ENCODE measurements at places on chromosomes 1 and 21.

GRCh38 chr1:206606867-206607266, 5.4 kb downstream of the EIF2D start:
- no peak for DNase-seq

- peak; percentile 91 for DNase-seq
Measured at GRCh38 chr1:26833432-26834405, 7.2 kb downstream of the ZDHHC18 start.

DNA sequence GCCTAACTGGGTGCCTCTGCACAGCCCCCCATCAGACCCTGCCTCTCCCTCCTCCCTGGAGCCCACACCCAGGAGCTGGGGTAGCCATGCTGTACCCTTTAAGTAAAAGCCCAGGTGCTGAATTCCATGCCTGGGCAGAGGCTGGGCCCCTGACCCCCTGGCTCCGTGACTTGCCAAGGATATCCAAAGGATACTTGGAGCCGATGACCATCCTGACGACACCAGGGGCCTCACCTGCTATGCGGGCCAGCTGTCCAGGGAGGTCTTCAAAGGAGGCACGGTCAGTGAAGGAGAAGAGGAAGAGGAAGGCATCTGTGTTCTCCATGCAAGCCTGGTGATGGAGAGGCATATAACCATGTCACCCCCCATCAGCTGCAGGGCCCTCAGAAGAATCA, 4.7 kb downstream of the CPLANE2 start:
- no peak for DNase-seq

DNA sequence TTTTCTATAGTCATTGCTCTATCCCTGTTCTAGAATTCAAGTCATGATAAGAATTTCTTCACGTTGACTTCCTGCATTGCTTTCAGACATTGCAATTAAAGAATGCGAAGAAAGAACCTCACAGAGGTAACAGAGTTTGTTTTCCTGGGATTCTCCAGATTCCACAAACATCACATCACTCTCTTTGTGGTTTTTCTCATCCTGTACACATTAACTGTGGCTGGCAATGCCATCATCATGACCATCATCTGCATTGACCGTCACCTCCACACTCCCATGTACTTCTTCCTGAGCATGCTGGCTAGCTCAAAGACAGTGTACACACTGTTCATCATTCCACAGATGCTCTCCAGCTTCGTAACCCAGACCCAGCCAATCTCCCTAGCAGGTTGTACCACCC, 10.6 kb downstream of the APCS start:
- no peak for DNase-seq

GRCh38 chr1:232112076-232112475, 485.5 kb downstream of the DISC1 start:
- DNase-seq, result no peak

DNA sequence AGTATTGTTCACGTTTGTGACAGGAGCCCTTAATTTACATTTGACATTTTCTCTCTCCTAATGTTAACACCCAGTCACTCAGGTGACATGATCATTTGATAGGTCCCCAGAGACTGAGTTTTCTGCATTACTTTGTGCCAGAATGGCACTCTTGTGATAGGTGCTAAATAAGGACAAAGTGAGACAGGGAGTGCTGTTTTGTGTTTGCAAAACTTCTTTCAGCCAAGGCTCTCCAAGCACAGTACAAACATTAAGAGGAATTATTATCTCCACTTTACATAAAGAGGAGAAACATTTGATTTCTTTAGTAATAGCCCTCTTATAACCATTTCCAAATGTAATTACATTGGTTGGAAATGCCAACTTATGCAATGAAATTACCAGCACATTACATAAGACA, 355.2 kb downstream of the NTNG1 start:
- DNase-seq, result no peak

DNA sequence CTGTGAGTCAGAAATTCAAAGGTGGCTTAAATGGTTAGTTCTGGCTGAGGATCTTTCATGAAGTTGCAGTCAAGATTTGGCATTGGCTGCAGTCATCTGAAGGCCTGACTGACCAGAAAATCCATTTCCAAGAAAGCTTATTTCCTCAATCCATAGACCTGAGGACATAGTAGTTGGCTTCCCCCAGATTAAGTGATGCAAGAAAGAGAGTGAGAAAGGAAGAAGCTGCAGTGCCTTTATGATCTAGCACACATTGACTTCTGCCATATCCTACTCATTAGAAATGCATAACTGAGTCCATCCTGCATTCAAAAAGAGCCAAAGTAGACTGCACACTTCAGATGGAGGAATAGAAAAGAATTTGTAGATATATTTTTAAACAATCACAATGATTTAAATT, 222.6 kb downstream of the COL24A1 start:
- no peak for DNase-seq

- no peak for DNase-seq
Measured at GRCh38 chr1:176754676-176755075, 291.7 kb downstream of the PAPPA2 start.

DNA sequence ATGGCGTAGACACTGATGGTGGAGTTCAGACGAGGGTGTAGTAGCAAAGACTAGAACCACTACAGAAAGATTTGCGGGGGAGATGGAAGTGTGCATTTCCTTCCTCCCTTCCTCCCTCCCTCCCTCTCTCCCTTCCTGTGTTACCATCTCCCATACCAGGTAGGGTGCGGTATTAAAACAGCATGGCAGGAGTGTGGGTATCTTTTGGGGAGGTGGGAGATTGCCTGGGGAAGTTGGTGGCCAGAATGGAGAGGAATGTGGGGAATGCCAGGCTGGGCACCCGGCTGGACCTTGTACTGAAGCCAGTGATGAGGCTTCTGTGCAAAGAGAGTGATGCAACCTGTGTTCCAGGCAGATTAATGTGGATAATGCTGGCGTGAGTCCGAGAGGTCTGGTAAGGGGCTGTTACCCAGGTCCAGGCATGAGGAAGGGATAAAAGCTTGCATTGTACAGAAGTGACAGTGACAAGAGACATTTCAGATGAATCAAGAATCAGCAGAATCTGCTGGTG, 30.3 kb upstream of the PPP2R5A start:
- DNase-seq, result no peak

GRCh38 chr1:50135716-50136115, 27.0 kb downstream of the ELAVL4 start:
- DNase-seq, result no peak

DNA sequence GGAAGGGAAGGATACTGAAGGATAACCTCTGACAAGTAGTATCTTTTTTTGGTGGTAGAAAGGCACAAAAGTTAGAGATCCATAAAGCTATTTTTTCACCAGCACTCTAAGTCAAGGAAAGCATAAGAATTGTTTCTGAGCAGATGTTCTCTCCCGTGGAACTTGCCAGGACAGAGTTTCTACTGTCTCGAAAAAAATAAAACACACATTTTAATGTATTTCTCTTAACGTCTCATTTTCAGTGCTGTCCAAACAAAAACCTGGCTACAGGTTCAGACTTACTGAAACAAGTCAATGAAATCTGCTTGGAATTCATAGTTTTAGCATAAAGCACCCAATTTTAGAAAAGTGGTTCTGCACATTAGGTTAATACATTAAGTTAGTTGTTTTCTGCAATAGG, 338.3 kb downstream of the LTN1 start:
- DNase-seq, result no peak

GRCh38 chr1:237042892-237043576, 1.1 kb downstream of the RYR2 start:
- DNase-seq, result no peak

DNA sequence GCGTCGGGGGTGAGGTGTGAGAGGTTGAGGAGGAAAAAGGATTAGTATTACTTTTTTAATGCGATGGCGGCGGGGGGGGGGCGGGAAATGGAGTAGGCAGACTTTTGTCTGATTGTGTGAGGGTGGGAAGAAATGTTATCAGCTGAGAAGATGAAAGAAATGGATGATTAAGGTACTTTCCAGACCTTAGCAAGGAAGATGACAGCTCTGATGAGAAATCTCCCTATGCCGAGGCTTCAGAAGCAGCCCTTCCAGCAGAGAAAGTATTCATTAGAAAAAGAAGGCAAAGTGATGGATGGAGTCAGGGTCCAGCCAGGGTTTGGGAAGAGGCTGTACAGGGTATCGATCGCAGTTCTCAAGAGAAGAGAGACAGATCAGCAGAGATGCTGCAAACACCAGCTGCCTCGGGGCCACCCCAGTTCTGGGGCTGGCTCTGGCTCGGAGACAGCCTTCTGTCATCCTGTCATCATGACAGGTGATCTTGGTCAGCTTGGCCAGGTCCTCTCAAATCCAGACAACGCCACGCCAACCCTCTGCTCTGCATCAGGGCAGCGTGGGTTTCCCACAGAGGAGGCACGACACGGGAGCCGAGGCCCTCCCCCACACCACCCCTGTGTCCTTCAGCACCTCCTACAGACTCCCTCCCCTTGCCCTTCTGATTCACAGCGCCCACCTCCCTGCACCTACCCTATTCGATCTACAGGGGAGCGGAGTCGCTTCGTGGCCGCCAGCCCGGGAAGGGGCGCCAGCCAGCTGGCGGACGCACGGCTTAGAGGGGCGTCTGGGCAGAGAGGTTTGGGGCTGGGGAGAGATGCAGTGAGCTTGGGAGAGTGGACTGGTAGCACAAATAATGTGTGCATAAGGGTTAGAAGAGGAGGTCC, 674 bp upstream of the ATXN7L2 start:
- no peak for DNase-seq

DNA sequence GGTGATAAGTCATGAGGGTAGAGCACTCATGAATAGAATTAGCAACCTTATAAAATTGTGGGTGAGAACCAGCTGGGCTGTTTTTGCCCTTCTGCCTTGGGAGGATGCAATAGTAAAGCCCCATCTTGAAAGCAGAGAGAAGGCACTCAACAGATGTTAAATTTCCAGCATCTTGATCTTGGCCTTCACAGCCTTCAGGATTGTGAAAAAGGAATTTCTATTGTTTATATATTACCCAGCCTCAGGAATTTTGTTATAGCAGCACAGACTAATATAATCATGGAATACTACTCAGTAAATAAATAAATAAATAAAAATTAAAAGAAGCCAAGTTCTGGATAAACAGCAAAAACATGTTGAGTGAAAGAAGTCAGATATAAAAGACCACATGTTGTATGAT, 175.2 kb downstream of the KCNT2 start:
- DNase-seq, result no peak

GRCh38 chr1:7826363-7826762, 26.5 kb downstream of the UTS2 start:
- DNase-seq, result no peak

DNA sequence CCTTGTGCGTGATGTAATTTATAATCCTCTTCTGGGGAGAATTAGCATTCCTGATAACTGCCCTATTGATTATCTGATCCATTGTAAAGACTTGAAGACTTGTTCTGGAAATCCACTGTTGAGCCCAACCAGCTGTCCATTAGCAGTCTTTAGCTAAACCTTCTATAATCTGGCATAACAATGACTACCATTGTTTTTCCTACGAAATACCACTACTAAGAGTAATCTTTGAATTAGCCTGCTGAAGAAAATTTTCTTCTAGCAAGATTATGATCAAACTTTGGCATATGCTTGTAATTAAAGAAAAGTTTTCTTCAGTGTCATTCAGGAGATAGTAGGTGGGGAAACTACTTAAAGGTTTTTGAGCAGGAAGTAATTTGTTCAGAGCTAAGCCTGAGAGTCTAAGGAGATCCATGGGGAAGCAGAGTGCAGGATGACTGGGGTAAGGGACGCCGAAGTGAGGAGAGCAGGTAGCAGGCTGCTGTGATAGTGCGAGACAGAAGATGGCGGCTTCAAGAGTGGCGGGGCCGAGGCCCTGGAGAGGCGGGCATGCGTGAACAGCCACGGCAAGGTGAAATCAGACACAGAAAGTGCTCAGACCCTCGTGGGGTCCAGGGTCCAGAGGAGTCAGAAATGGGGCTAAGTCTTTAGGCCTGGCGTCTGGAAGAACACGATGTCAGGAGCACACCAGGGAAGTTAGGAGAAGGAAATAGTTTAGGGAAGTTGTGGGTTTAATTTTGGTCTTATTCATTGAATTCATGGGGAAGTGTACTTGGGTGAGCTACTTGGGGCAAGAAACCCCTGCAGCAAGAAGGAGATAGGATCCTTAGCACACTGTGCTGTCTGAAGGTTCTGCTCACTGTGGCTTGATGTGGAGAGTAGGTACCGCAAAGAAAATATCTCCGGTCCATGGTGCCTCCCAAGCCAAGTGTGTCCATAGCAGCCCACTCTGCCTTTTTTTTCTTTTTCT, 112.6 kb upstream of the ADAR start:
- peak; percentile 16 for DNase-seq

DNA sequence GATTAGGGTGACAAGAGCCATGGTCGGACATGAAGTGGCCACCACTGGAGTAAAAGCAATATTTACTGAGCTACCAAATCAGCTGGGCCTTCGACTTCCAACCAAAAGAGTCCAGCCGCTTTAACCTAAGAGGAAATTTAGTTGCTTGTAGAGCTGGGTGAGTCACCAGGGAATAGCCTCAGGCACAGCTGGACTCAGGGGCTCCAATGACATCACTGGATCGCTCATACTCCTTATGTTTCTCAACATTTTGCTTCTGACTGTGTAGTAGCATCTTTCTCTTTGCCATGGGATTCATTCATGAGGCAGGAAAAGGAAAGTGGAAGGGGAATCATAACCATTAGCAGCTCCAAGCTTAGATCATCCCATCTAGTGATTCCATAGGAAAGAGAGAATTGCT, 664.4 kb downstream of the MATN1 start:
- DNase-seq, result no peak

DNA sequence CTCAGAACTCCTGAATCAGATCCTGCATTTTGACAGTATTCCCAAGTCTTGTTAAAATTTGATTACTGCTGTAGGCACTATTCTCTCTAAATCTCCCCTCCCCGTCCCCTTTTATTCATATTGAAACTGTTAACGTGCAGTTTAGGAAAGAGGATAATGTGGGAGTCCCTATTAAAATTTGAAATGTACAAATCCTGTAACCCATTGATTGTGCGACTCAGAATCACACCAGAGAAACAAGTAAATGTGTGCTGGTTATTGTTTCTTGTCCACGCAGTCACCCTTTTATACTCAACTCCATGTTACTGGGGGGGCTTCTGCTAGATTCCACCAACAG, 584 bp upstream of the LTN1 start:
- DNase-seq, result no peak

DNA sequence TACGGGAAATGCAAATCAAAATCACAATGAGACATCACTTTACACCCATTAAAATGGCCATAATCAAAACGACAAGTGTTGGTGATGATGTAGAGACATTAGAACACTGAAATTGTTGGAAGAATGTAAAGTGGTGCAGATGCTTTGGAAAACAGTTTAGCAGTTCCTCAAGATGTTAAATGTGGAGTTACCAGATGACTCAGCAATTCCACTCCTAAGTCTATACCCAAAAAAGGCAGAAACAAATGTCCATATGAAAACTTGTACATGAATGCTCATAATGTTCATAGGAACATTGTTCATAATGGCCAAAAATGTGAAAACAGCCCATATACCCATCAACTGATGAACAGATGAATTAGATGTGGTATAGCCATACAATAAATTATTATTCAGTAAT, 267.4 kb downstream of the KCNH1 start:
- no peak for DNase-seq

- no peak for DNase-seq
Measured at GRCh38 chr1:181018901-181019681, 3.6 kb downstream of the STX6 start.

GRCh38 chr1:180970333-180971079, 52.2 kb downstream of the STX6 start:
- DNase-seq, result no peak

GRCh38 chr1:159067699-159068621, 8.6 kb downstream of the AIM2 start:
- peak; percentile 86 for DNase-seq

- DNase-seq, result no peak
Measured at GRCh38 chr1:227805606-227806197, 9.8 kb upstream of the PRSS38 start.

- DNase-seq, result no peak
Measured at GRCh38 chr1:14424325-14425002, 174.0 kb upstream of the KAZN start.

- DNase-seq, result no peak
Measured at GRCh38 chr1:2014181-2014580, 5.0 kb upstream of the GABRD start.

Data from naive B cell (primary cell).